OCI-M1 (cell line): ENCODE measurements at places on chromosomes 12 and 14.

- DNase-seq = peak; percentile 12
These were observed 206.8 kb downstream of the NUAK1 start for GRCh38 chr12:105931762-105932570.

DNA sequence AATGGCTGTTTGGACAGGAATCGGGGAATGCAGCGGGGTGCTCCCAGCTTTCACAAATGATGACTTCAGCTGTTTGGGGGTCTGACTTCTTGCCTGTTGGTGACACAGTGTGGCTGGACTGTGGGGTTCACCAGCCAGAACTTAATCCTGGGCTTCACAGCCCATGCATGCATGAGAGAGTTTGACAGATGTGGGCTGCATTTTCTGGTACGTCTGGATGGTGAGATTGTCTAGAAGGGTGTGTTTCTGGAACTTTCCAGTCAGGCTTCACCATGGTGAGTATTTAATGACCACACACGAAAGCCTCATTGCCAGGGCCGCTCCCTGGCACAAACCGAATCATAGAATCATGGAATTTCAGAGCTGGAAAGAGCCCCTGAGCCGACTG is 29.6 kb downstream of the CHST11 start:
- no peak for DNase-seq

GRCh38 chr14:74019408-74020137 is 424 bp downstream of the BBOF1 start:
- peak; percentile 23 for DNase-seq

DNA sequence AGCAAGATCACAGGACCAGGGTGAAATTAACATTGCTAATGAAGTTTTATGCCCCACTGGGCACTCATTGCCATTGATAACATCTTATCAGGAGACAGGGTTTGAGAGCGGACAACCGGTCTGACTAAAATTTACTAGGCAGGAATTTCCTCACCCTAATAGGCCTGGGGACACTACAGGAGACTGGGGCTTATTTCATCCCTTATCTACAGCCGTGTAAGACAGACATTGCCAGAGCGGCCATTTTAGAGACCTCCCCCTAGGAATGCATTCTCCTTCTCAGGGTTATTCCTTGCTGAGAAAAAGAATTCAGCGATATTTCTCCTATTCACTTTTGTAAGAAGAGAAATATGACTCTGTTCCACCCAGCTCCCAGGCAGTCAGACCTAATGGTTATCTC is 8.3 kb downstream of the OR4K17 start:
- DNase-seq = peak; percentile 44

DNA sequence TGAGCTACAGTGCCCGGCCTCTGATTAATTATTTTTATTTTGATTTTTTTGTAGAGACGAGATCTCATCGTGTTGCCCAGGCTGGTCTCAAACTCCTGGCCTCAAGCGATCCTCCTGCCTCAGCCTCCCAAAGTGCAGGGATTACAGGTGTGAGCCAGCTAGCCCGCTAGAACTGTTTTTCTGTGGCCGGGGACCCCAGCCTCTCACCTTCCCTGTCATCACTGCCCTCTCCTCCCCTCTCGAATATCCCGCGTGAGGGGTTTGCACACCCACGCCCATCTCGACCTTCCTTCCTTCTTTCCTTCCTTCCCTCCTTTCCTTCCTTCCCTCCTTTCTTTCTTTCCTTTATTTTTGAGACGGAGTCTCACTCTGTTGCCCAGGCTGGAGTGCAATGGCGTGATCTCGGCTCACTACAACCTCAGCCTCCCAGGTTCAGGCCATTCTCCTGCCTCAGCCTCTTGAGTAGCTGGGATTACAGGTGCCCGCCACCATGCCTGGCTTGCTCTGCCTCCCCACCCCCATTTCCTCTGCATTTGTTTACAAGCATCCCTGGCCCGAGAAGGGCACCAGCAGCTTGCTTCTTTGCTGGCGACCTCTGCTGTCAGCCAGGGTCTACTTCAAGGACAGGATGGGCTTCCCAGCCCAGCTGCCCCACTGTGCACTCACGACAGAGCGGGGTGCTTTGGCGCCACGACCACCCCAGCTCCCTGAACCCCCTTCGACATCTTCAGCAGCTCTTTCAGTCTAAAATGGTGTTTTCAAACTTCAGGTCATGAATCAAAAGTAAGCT is 4.3 kb upstream of the TRAF3 start:
- peak; percentile 31 for DNase-seq

DNA sequence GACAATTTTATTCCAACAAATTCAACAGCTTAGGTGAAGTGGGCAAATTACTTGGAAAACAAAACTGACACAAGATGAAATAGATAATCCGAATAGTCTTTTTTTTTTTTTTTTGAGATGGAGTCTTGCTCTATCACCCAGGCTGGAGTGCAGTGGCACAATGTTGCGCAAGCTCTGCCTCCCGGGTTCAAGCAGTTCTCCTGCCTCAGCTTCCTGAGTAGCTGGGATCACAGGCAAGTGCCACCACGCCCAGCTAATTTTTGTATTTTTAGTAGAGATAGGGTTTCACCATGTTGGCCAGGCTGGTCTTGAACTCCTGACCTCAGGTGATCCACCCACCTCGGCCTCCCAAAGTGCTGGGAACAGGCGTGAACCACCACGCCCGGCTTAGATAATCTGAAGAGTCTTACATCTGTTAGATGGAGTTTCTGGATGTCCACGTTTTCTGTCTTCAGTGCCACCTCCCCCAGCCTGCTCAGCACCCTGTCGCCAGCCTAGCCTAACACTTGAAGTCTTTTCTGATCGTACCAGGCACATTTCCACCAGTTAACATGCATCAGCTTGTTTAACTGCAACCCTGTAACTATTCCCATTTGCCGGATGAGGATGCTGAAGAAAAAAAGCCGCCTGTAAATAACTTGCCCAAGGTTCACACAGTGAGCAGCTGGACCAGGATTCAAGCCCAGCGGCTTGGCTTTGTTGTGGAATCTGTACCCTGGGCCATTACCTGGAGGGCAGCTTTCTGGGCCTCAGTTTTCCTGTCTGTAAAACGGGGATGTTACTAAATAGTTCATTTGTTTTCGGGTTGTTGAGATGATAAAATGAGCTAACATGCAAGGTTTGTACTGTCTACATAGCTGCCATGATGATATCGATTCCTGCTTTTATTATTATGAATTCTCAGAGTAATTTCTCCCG is 26.4 kb downstream of the FBRSL1 start:
- no peak for DNase-seq

GRCh38 chr12:66941150-66941549 is 262.3 kb upstream of the GRIP1 start:
- DNase-seq = no peak

- no peak for DNase-seq
These were observed 612 bp upstream of the ZDHHC22 start for GRCh38 chr14:77142005-77142800.

- no peak for DNase-seq
These were observed 1.9 kb upstream of the BCL11B start for GRCh38 chr14:99273766-99274345.

GRCh38 chr14:73462048-73462715 is 3.8 kb upstream of the NUMB start:
- peak; percentile 83 for DNase-seq

DNA sequence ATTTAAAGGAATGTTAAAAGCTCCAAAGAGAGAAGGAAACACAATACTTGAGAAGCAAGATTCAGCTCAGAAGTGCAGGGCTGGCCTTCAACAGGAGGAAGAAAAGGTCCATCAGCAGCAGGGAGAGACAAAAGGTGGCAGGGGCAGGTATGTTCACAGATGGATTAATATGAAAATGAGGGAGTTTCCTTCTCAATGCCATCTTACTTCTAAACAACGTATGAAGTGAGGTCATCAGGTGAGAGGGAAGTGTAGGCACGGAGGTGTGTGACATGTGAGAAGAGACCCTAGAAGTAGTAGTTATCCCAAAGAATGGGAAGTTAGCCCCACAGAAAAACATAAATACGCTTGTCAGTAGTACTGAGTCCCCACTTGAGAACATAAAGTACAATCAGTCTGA is 122.5 kb downstream of the CCER1 start:
- DNase-seq = no peak

- no peak for DNase-seq
These were observed 25.0 kb downstream of the CFAP54 start for GRCh38 chr12:96514328-96514727.

GRCh38 chr12:100445081-100445481 is 28.6 kb upstream of the NR1H4 start:
- peak; percentile 20 for DNase-seq

DNA sequence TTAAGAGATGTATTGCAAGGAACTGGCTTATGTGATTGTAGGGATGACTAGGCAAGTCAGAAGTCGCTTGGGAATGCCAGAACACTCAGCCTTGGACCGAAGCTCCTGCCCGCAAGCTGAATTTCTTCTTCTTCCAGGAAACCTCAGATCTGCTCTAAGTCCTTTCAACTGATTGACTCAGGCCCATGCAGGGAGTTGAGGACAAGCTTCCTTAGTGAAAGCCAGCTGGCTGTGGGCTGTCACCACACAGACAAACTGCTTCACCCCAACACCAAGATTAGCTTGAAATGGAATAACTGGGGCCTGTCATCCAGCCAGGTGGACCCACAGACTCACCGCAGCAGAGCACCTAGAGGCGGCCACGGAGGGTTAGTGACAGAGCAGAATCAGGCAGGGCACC is 24.7 kb downstream of the BDKRB2 start:
- no peak for DNase-seq

GRCh38 chr12:8554451-8555195 is 13.9 kb upstream of the CLEC4E start:
- DNase-seq = no peak

- no peak for DNase-seq
These were observed 145.8 kb downstream of the TSPAN9 start for GRCh38 chr12:3222979-3223378.

- DNase-seq = peak; percentile 22
These were observed 361.2 kb downstream of the ATP23 start for GRCh38 chr12:58302487-58303011.

- no peak for DNase-seq
These were observed 19.8 kb upstream of the SCARB1 start for GRCh38 chr12:124883263-124884130.

DNA sequence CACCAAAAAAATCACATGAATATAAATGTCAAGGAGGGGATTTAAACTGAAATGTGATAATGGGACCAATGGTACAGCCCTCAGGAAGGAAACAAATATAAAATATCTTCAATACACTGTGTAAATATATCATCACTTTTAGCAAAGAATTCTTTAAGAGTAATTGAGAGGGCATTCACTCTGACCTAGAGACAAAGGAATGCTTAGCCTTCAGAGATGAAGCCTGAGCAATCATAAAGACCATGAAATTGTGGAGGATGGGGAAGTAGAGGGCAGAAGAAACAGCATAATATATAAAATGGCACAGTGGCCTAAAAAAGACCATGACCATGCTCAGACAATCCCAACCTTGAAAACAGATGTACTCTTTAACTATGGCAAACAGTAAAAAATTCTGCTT is 20.4 kb downstream of the YAF2 start:
- no peak for DNase-seq

DNA sequence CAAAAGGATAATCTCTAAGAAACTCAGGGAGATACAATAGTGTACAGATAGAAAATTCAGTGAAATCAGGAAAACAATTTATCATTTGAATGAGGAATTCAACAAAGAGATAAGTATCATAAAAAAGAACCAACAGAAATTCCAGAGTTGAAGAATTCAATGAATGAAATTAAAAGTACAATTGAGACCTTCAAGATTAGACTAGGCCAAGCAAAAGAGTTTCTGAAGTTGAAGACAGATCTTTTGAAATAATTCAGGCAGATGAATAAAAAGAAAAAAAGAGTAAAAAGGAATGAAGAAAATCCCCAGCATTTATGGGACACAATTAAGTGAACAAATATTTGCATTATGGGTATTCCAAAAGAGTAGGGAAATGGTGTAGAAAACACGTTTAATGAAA is 412.6 kb downstream of the TMEM121 start:
- no peak for DNase-seq

DNA sequence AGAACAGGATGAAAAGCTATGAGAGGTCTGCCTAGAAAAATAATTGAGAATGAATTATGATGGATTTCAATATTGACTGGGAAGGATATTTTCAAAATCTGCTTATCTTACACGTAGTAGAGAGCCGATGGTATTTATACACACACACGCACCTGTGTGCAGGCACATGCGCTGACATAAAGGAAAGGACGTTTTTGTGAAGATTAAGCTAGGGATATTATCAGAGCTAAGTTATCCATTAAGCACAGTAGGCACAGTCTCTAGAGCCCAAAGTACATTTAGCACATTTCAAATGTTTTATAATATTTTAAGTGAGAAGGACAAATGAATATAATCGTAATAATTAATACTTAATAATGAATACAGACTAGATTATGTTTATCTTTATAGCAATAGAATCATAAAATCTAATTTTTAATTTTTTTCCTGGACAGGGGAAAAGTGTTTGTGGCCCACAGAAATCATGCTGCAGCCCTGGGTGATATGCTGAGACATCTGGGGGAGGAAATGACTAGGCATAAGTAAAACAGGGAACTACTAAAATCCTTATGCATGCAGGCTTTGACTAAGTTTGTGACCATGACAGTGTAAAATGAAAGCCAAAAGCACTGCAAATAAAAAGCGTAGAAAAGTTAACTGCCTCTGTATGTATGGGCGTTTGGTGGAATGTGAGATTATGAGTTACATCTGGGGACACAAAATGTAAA is 146.1 kb downstream of the KITLG start:
- DNase-seq = peak; percentile 89

- peak; percentile 12 for DNase-seq
These were observed 1.5 kb upstream of the MSRB3 start for GRCh38 chr12:65276916-65277530.

GRCh38 chr14:65661865-65662264 is 249.3 kb downstream of the FUT8 start:
- DNase-seq = no peak

- DNase-seq = no peak
These were observed 101.8 kb downstream of the PHETA1 start for GRCh38 chr12:111267144-111267543.

GRCh38 chr12:118193477-118193876 is 57.6 kb downstream of the PEBP1 start:
- DNase-seq = no peak

DNA sequence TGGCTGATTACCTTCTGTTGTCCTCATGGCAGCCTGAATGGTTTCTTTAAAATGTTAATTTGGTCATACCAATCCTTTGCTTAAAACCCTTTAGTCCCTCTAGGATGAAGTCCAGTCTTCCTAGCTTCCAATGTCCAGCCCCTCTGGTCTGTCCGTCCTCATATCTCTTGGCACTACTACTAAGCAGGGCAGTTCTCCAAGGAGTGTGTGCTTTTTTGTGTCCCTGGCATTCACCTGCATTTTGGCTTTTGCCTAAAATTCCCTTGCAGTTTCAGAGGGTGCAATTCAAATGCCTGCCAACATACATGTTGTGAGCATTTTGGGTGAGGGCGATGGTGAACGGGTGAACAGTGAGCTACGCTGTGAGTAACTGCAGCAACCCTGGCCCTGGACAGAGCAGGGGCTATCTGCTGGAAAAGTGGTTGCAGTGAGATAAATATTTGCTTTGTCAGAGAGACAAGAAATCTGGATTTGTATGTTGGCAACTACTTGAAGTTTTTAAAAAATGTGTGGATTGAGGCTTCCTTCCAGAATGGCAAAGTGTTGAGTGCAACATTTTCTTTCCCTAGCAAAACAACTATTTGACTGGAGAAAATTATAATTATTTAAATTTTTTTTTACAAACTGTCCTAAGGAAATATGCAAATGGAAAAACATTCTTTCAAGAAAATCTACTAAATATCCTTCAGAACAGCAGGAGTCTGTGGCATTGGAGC is 14.6 kb downstream of the GALNT8 start:
- DNase-seq = no peak

GRCh38 chr12:28021704-28022103 is 49.2 kb upstream of the PTHLH start:
- no peak for DNase-seq

- no peak for DNase-seq
These were observed 48.2 kb upstream of the FRMD6 start for GRCh38 chr14:51603495-51603894.
